MV-4-11 (cell line): ENCODE measurements at places on chromosomes 7 and 10.

- DNase-seq, result no peak
These were observed 160.2 kb downstream of the SRPK2 start for GRCh38 chr7:105228555-105228954.

DNA sequence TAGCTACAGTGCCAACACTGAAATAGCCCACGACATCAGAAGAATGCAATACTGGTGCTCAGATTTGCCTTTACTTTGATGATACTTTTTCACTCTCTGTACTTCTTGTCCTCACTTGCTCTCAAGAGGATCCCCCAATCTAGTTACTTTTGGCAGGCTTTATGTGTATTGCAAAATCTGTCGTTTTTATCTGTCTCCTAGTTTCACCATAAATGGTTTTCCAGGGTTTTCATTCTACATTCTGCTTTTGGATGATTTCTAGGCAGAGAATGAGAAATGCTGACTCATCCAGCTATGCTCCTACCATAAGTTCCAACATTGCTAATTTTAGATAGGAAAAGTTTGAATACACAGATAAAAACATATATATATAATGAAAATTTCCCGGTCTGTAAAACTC lies 659.5 kb upstream of the NRG3 start:
- DNase-seq, result no peak

- DNase-seq, result no peak
These were observed 17.7 kb upstream of the NODAL start for GRCh38 chr10:70459061-70459773.

- peak; percentile 15 for DNase-seq
These were observed 67.0 kb upstream of the INPP5A start for GRCh38 chr10:132470410-132471124.

- no peak for DNase-seq
These were observed 361.1 kb upstream of the SHH start for GRCh38 chr7:156173346-156173745.

DNA sequence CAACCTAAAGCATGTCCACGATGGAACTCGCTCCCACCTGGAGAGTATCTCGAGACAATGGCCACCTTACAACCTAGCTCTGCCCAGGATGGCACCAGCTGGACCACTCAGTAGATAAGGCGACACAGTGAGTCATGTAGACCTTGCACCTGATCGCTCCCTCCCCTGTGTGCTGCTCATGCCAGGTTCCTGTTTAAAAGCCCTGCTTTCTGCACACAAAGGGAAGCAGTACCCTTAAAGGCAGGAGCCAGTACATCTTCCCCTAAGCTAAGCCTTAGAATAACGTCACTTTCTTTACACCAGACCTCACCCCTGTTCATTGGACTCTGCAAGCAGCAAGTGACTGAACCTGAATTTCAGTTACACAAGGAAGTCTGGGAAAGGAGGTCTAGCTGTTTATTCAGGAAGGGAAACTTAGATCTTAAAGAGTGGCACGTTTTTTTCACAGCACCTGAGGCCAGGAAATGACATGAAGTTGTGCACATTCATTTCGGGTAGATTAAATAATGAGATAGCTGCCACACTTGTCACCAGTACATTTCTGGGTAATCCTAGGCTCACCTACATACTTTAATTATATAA lies 117.9 kb downstream of the MTPAP start:
- DNase-seq, result peak; percentile 25

DNA sequence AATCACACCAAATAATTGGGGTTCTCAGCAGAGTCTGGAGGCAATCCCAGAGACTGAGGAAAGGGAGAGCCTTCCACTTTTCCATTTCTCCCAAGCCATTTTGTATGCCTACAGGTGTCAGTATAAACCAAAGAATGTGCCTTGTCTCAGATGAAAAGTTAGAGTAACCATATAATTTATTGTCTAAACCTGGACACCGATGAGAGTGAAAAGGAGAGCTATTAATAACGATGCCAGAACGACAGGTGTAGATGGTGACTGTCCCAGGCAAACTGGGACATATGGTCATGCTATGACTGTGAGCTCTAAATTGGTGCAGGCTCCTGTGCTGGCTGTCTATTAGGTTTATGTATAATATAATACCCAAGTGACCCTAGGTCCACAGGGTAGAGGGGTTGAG lies 219.6 kb downstream of the ARHGAP12 start:
- no peak for DNase-seq

DNA sequence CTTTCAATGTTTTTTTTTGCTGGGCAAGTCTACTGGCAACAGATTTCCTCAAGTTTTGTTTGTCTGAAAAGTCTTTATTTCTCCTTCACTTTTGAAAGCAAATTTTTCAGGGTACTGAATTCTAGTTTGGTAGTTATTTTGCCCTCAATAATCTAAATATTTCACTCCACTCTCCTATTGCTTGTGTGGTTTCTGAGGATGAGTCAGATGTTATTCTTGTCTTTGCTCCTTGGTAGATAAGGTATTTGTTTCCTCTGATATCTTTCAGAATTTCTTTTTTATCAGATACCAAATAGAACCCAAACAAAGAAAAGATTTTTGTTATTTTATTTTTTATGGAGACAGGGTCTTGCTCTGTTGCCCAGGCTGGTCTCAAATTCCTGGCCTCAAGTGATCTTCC lies 99.2 kb upstream of the MALRD1 start:
- no peak for DNase-seq

GRCh38 chr10:113767222-113767621 lies 15.7 kb downstream of the PLEKHS1 start:
- DNase-seq, result no peak

- no peak for DNase-seq
These were observed 88.6 kb upstream of the KLF14 start for GRCh38 chr7:130822642-130823041.

DNA sequence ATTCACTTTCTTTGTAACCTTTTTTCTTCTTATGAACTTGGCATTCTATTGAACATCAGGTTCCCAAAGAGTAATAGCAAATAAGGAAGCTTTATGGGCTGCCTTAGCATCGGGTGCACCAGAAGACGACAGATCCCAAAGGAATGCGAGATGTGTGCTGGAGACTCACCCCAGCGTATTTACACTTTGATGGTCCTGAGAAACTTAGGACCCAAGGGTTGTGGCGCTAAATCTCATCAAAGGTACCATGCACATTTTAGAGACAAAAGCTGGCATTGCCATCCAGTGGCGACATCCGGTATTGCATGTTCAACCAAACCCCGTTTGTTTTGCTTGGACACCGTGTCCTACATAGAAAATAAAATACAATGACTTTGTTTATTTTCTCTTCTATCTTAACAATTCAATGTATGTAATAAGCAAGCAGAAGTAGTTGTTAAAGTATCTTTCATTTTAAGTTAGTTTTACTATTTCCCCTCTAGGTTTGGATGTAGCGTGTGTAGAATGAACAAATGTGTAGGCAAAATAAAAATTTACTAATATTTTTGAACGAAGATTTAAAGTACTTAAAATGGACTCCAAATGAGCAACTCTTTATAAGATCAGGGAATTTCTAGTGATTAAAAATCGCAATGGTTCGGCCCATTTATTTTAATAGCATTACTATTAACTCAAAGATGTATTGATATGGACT lies 1154.8 kb downstream of the GATA3 start:
- DNase-seq, result peak; percentile 19

DNA sequence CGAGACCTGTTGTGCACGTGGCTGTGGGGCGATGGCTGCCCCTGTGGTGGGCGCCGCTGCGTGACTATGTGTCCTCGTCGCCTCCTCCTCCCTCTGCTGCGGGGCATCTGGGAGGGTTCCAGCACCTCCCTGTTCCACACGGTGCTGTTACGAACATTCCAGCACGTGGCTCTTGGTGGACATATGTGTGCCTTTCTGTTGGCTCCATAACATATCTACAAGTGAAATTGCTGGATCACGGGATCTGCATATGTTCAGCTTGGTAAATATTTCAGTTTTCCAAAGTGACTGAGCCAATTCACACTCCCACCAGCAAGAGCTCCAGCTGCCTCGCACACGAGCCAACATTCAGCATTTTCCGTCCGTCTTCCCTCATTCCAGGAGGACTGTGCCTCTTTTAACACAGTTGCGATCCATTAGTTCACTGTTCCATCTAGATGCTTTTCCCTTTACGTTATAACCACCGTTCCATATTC lies 25.1 kb downstream of the SNX8 start:
- DNase-seq, result no peak

DNA sequence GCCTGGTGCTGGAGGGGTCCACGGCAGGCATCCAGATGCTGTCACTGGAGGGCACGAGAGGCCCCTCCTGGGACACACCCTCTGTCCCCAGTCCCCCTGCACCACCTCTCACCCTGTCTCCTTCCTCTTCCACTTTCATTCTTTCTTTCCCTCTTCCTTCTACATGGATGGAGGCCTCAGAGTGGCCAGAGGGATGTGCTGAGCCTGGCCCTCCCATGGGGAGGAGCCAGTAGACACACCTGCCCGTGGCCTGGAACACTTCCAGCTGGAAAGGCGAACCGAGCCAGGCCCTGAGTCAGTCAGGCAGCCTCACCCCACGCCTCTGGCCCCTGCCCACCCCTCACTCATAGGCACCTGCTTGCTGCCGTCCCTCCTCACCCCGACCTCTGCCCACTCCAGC lies 55.9 kb upstream of the MXI1 start:
- peak; percentile 40 for DNase-seq

GRCh38 chr10:10727812-10728211 lies 289.9 kb upstream of the CELF2 start:
- no peak for DNase-seq

DNA sequence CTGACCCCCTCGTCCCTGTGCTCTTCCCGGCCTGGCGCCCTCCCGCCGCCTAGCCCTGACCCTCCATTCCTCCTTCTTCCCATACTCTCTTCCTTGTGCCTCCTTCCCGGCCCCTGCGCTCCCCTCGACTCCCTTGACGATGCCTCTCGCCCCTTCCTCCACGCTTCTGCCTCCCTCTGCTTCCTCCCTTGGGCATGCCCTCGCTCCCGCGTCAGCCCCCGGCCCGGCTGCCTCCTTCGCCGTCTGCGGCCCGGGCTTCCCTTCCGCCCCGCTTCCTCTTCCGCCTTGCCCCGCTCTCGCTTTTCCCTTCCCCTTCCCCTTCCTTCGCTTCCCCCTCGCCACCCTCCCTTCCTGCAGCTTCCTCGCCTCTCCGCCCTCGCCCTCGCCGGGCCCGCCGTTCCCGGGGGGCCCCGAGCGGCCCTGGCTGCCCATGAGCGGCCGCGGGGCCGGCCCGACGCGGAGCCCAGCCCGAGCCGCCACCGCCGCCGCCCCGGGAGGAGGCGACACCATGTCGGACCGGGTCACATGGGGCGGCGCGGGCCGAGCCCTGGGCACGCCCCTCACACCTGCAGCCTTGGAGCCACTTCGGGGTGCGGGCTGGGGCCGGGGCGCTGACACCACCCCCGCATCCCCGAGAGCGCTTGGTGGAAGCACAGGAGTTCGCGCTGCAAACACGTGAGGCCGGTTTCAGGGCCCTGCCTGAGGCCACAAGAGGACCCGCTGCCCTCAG lies at the start of gene FBXW4:
Gene FBXW4 (minus strand): TSS at position 497 of the 730 bp plus-strand sequence. CDS start 65 bp downstream, at position 432.
- peak; percentile 4 for DNase-seq

DNA sequence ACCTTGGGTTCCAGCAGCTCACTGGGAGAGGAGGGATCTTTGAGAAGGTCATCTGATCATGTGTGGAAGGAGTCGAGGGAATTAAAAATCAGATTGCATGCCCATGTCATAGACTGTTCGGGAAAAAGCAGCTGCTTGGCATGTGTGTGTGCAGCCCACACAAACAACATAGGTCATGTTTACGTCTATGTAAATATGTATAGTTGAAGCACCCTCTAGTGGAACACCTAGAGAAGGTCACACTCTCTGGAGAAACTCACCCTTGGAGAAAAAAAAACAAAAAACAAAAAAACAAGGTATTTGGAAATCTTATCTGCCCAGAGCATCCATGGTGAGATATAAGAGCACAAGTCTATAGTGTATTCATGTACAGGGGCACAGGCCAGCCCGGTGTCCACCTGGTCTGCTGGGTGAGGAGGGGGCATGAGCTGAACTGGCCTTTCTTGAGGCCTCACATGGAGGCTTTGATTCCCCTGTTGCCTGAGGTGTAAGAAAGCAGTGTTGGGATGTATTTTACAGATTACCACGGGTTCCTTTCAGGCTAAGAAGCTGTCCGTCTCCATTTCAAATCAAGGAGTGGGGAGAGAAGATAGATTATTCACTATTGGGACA lies 98.0 kb downstream of the NPY start:
- DNase-seq, result no peak

GRCh38 chr10:4138146-4138721 lies 353.2 kb upstream of the KLF6 start:
- DNase-seq, result no peak

DNA sequence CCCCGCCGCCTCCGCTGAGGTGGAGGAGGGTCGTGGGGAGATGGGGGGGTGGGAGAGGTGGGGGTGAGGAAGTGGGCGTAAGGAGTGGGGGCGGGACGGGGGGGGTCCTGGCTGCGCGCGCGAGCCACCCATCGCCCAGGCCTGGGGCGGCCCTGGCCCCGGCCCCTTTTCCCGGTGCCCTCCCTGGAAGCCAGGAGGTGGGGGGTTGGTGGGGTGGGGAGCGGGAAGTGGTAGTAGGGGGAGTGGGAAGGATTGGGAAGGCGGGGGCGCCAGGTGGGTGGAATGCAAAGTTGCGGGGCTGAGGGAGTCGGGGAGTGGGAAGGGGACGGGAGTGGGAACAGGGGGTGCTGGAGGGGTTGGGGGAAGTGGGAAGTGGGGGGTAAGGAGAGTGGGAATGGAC lies 319 bp upstream of the MMD2 start:
- DNase-seq, result no peak

- peak; percentile 8 for DNase-seq
These were observed 152.4 kb downstream of the DGKI start for GRCh38 chr7:137694405-137694804.

- DNase-seq, result no peak
These were observed 189.9 kb downstream of the NEBL start for GRCh38 chr10:20707251-20707650.

DNA sequence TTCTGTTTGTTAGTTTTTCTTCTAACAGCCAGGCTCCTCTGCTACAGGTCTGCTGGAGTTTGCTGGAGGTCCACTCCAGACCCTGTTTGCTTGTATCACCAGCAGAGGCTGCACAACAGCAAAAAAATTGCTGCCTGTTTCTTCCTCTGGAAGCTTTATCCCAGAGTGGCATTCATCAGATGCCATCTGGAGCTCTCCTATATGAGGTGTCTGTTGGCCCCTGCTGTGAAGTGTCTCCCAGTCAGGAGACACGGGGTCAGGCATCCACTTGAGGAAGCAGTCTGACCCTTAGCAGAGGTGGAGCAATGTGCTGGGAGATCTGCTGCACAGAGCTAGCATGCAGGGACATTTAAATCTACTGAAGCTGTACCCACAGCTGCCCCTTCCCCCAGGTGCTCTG lies 26.7 kb upstream of the CROT start:
- DNase-seq, result no peak

DNA sequence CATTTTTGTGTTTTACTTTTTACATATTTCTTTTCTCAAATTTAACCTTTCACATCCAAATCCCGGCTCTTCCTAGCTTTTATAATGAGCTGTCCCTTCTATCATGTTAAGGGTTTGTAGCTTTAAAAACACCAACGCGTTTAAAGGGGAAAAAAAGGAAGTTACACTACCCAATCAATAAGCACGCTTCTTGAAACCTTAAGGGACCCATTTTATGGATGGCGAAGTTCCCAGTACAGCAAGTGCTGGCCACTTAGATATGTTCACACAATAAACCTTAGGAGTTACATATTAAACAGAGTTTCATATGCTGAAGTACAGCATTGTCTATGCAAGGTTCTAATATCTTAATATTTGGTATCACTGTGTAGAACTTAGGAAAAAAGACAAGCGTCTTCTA lies 1.8 kb downstream of the GNG11 start:
- no peak for DNase-seq

GRCh38 chr7:816300-816750 lies 16.0 kb upstream of the SUN1 start:
- peak; percentile 91 for DNase-seq

GRCh38 chr10:125720002-125720382 lies 483 bp downstream of the EDRF1 start:
- DNase-seq, result no peak

- DNase-seq, result peak; percentile 40
These were observed 89.5 kb upstream of the PIK3CG start for GRCh38 chr7:106775552-106775936.
